ENCODE measurements at places on chromosomes 7 and 10.

DNA sequence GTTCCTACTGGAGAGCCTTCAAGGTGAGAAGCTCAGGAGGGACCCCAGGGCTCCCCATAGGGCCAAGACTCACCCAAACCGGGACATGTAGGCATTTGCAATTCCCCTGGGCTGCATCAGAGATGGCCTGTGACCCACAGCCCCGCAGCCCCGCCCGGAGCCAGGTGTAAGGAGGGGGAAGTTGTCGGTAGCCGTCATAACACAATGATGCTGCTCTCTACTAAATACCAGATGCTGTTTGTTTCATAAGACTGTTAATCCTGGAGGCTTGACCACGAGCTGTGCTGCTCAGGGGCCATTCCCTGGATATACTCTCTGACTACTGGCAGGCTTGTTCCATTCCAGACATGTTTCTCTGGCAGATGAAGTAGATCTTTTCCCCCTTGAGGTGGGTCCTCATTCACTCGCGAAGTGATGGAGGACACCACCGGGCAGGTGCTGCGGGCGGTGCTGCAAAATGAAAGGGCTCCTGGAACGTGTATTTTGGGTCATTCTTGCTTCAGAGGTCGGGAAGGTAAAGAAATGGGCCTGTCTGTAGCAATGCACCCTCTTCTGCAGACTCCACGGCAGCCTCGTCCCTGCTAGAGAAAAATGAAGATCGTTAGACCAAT is 61.1 kb downstream of the MKI67 start:
- no peak for ATAC-seq

- ATAC-seq: peak; percentile 76
Measured at GRCh38 chr10:110353244-110354119, 48.8 kb upstream of the SMNDC1 start.

DNA sequence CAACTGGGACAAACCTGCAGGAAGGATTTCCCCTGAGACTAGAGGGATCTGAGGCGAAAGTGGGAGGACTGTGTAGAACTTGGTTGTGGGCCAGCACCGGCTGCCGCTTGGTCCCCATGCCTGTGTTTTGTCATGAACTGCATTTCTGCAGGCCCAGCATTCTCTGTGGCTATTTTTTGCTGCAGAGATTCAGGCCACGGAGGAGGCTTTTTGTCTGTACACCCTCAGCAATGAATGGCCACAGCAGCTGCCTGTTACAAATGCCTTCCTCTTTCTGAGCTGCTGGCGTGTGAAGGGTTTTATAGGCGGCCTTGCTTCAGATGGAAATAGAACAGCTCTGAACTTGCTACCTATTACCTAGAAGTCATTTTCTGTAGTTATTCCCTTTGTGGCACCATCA is 164.4 kb downstream of the SH2D4B start:
- no peak for ATAC-seq

DNA sequence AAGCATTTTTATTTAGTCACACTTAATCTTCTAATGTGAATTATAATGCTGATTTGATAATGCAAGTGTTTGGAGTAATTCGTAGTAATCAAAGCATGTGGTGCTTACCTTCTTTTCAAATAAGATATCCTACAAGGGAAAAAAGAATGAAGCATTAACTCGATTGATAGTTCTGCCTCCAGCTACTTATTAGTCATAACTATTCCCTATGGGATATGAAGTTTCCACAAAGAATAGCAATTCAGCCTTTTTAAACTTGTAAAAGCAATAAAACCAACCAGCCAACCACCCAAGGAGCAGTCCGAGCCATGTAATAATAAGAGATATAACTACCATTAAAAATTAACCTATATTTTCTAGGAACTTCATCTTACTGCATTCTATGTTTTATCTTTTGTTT is 11.6 kb downstream of the COL28A1 start:
- no peak for ATAC-seq

DNA sequence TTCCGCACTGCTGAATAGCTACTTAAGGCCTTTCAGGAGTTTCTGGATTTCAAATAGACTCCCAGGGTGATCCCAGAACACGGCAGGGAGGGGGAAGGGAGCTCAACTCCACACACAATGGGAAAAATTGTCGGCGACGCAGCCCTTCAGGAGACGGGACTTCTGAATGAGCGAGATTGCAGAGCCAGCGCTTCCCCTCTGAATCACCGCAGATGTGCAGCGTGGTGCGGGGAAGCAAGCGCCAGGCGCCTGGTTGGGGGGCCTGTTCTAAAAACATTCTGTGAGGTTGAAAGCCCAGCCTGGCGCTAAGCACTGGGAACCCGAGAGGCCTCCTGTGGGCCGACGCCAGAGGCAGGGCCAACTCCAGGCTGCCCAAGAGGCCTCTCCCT is 163.3 kb downstream of the MAD1L1 start:
- no peak for ATAC-seq

DNA sequence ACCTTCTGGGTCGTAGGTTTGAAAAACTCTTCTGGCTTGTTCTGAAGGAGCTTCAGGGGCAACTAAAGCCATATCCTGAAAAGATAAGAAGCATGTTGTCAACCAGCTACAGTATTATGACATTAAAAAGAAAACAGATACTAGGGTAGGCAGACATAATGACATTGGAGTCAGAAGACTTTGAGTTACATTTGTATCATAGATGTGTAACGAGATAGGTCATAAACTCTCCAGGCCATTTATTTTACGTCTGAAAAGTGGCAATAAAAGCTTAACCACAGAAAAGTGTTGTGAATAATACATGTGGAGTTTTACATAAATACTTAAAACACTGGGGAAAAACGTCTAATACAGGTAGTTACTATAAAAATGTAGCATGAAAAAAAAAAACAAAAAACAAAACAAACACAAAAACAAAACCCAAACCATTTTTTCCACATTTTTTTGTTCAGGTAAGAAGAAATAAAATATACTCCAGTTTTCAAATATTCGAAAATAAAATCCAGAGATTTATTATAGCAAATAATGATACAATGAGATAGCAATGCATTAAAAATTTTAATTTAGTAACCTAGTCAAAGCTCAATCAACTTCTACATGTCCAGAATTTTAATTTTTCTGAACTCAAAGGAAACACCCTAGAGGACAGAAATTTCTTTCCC is 64.1 kb downstream of the MINDY3 start:
- no peak for ATAC-seq

DNA sequence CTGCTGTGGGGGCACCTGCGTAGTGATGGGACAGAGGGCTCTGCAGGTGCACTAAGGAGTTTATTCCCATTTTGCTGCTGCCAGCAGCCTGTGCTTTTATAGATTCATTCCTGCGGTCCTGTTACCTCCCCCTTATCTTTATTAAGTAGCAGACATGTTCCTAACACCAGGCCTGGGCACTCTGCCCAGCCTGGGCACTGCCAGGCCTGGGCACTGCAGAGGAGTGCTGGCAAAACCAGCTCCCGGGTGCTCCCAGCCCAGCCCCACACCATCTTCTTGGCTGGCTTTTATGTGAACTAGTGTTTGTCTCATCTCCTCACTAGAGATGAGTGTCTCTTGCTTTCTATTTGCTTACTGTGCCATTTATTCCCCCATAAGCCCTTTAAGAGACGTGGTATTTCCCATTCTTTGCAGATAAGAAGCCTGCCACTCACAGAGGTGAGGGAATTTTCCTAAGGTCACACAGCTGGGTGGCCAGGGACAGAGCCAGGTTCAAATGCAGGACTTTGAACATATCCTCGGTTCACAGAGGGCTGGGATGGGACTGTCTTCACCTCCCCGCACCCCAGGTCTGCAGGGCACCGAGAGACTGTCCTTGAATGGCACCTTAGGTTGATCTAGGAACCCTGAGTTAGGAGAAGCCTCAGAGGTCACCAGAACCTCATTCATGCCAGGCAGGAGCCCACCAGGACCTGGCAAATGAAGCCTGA is 14.6 kb upstream of the DRGX start:
- ATAC-seq: no peak

- no peak for ATAC-seq
Measured at GRCh38 chr7:151349507-151349853, 7.9 kb downstream of the NUB1 start.

DNA sequence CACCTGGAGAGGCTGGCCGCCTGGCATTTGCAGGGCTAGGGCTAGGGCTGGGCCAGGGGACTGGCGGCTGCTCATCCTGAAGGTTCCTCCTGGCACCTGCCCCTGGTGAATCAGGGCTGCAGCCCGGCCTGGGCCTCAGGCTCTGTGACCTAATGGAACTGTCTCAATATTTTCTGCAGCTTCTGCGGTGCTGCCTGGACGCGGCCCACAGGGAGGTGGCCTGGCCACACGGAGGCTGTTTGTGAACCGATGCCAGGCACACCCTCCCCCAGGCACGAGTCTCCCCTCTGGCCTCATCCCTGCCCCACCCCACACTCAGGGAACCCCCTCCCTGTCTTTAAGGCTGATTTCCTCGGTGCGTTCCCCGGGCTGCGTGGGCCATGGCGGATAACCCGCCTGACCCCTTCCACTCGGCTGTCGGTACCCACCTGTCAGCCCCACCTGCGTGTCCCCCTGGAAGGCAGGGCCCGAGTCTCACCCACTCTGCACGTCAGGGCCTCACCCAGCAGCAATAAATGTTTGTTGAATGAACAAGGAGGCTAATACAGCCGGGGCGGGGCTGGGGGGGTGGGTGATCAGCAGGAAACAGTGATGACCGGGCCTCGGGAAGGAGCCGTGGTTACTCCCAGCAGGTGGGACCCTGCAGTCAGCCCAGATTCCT is 54.5 kb upstream of the DNAJB6 start:
- no peak for ATAC-seq

- no peak for ATAC-seq
Measured at GRCh38 chr10:61639952-61640351, 22.8 kb upstream of the CABCOCO1 start.

- no peak for ATAC-seq
Measured at GRCh38 chr7:80583901-80584300, 54.5 kb upstream of the CD36 start.

DNA sequence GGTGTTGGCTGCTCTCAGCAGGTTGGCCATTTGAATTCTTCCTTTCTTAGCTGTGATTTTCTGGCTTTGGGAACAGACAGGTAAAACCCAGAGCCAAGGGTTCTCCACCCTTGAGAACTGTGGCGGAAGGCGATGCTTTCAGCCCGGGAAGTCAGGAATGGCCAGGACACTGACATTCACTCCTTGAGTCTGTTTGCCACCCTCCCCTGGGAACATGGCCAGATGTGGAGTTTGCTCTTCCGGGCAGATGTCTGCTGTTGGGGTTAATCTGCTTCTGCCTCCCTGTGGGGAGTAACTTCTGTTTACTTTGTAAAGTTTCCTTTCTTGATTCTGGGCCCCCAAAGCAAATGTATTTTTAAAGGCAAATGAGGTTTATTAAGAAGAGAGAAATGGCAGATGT is 17.7 kb downstream of the GATA3 start:
- ATAC-seq: no peak

DNA sequence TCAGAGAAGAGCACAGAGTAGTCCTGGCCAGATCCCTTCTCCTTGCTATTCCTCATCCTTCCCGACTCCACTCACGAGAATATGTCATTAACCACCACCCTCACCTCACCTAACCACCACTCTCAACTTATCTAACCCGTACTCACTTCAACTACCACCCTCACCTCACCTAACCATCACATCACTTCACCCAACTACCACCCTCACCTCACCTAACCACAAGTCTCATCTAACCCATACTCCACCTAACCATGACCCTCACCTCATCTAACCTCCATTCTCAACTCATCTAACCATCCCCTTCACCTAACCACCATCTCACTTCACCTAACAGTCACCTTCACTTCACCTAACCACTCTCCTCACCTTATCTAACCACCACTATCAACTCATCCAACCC is 85.0 kb downstream of the VIPR2 start:
- no peak for ATAC-seq

- ATAC-seq: no peak
Measured at GRCh38 chr7:76332078-76332477, 26.7 kb downstream of the YWHAG start.

GRCh38 chr10:32084185-32084851 is 28.1 kb upstream of the KIF5B start:
- ATAC-seq: no peak

- no peak for ATAC-seq
Measured at GRCh38 chr7:23405240-23405618, 65.1 kb downstream of the IGF2BP3 start.

GRCh38 chr7:91946549-91946948 is 5.9 kb downstream of the AKAP9 start:
- no peak for ATAC-seq

Measured in SK-N-SH treated with all-trans-retinoic acid at 6 μM for 48 hours (cell line).